PC-3 (cell line): ENCODE measurements at places on chromosomes 7 and 10.
A peak's percentile ranks its signal among the peaks of the same experiment; 100 is the strongest.

- H3K27me3 ChIP-seq: peaks cover 5% of the 10 kb centered on the region; the same call in 1 of the 2 replicates
- no peaks in the 10 kb centered on the region for H3K36me3 ChIP-seq
- no peaks in the 10 kb centered on the region for H3K4me1 ChIP-seq
- DNase-seq: peak; percentile 49
- H3K27ac ChIP-seq: no peak overlapping the region
These were observed 73.6 kb downstream of the RELN start for GRCh38 chr7:103915680-103916357.

DNA sequence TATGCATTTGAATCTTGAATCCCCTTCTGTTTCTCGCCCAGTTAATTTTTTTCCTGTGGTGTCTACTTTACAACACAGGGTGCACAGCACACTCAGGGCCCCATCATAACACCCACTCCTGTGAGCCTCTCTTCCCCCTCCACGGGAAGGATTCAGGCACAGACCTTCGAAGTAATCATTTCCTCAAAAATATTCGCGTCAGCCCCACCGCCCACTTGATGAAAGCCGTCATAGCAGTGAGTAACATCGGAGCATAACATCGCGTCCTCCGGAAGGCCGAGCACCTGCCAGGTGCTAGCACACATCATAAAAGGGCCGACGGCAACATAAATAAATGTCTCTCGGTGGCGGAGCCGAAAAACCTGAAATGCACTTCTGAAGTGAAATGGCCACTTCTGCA lies 201.7 kb upstream of the ADARB2 start:
- no peak for DNase-seq
- no peak overlapping the region for H3K27ac ChIP-seq
- H3K27me3 ChIP-seq: no peaks in the 10 kb centered on the region
- H3K4me3 ChIP-seq: no peak overlapping the region

DNA sequence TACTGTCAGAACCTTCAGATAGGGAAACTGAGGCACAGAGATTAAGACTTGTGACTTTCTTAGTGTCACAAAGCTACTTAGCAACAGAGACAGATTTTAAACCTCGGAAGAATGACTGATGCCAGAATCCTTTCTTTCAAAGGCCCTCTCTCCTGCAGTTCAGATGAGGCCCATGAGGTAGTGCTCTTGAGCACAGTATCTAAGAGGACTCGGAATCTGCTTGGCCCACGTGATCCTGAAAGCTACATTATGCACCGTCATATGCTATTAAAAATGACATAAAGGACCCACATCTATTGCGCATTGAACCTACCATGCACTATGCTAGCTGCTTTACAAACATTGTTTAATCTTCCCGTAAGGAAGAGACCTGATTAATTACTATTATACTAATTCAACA lies 355.9 kb downstream of the SFMBT2 start:
- no peak overlapping the region for H3K27ac ChIP-seq
- H3K36me3 ChIP-seq: no peaks in the 10 kb centered on the region
- no peaks in the 10 kb centered on the region for H3K27me3 ChIP-seq
- DNase-seq: peak; percentile 35

DNA sequence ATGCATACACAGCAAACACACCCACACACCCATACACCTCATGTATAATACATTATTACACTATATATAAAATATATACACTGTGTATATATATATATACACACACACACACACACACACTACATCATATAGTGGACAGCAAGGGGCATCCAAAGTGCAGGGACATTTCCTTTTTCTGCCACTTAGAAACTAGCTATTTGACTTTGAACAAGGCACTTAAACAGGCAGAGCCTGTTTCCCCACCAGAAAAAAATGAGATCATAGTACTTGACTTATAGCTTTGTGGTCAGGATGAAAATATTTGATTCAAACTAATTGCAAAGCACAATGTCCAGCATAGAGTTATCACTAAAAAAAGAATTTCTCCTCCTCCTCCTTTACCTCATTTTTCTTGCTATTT lies 254.3 kb upstream of the NPVF start:
- no peak overlapping the region for H3K27ac ChIP-seq
- H3K4me1 ChIP-seq: no peaks in the 10 kb centered on the region
- no peak for DNase-seq
- H3K36me3 ChIP-seq: no peaks in the 10 kb centered on the region
- H3K4me3 ChIP-seq: no peak overlapping the region
- H3K27me3 ChIP-seq: peaks cover 18% of the 10 kb centered on the region

GRCh38 chr10:68870545-68871104 lies 30.5 kb upstream of the DDX50 start:
- no peak for DNase-seq
- peaks cover 15% of the 10 kb centered on the region for H3K4me1 ChIP-seq
- H3K4me3 ChIP-seq: no peak overlapping the region

GRCh38 chr10:91190876-91191583 lies 29.4 kb upstream of the PCGF5 start:
- no peaks in the 10 kb centered on the region; the same call in 1 of the 2 replicates for H3K4me1 ChIP-seq
- H3K4me3 ChIP-seq: no peak overlapping the region
- no peaks in the 10 kb centered on the region for H3K27me3 ChIP-seq
- DNase-seq: peak; percentile 37
- H3K27ac ChIP-seq: no peak overlapping the region

DNA sequence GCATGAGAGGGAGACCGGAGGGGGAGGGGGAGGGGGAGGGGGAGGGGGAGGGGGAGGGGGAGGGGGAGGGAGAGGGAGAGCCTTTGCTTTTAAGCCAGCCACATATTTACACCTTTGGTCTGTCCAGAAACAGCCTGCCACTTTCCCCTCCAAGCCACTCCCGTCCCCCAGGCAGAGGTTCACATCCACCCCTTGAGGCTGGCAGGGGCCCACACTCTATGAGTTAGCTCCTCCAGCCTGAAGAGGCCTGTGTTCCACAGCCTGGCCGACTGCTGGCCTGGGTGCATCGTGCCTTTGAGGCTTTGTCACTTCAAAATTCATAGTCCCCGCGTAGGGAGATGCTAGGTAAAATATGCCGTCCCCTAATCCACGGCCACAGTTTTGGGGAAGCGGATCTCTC lies 16.5 kb downstream of the ADAMTS14 start:
- H3K27ac ChIP-seq: no peak overlapping the region
- no peaks in the 10 kb centered on the region for H3K4me1 ChIP-seq
- H3K27me3 ChIP-seq: no peaks in the 10 kb centered on the region
- H3K4me3 ChIP-seq: no peak overlapping the region
- DNase-seq: no peak

GRCh38 chr7:36904802-36905201 lies 180.5 kb upstream of the AOAH start:
- no peaks in the 10 kb centered on the region for H3K36me3 ChIP-seq
- no peaks in the 10 kb centered on the region for H3K4me1 ChIP-seq
- no peak overlapping the region for H3K4me3 ChIP-seq
- H3K27me3 ChIP-seq: peaks cover 12% of the 10 kb centered on the region; the same call in 1 of the 2 replicates
- no peak overlapping the region for H3K27ac ChIP-seq

- H3K27ac ChIP-seq: no peak overlapping the region
- no peak overlapping the region for H3K4me3 ChIP-seq
- H3K27me3 ChIP-seq: peaks cover 71% of the 10 kb centered on the region
- no peaks in the 10 kb centered on the region for H3K36me3 ChIP-seq
These were observed 169.3 kb upstream of the NFE2L3 start for GRCh38 chr7:25982684-25983083.

DNA sequence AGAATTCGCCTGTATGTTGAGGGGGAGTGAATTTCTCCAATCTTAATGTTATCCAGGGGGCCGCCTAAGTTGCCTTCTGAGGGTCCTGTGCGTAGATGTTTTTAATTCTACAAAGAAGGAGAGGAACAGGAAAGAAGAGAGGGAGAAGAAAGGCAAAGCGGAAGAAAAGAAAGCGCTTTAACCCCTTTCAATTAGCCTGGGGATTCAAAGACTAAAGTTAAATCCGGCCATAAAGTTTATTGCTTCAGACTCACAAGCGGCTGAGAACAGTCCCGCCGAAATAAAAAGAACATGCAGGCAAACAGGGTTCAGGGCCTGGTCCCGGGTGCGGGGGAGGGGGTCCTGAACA lies 4.5 kb downstream of the HOXA5 start:
- H3K4me3 ChIP-seq: no peak overlapping the region
- H3K27ac ChIP-seq: no peak overlapping the region
- DNase-seq: no peak
- no peaks in the 10 kb centered on the region; the same call in 1 of the 2 replicates for H3K36me3 ChIP-seq
- H3K4me1 ChIP-seq: peaks cover 23% of the 10 kb centered on the region
